ENCODE measurements at places on chromosomes 12 and 14.

- no peak for DNase-seq
Measured at GRCh38 chr14:75310295-75311111, 31.9 kb downstream of the FOS start.

DNA sequence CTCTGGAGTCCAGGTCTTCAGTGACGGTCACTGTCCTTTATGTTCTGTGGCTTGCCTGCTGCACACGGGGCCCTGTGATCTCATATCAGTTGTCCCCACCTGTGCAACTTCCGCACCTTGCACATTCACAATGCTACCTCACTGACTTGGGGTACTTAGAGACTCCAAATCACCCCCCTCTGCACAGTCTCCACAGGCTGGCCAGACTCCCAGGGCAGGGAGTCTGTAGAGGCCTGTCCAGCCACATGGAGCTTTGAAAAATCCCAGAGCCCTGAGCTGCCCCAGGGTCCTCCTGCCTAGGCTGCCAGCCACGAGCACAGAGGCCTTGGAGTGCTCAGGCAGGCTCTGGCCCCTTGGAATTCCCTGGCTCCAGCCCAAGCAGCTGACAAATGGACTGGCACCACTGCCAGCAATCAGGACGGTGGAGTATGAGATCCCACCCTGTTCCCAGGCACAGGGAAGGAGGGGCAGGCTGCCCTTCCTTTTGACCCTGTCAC lies 26.4 kb downstream of the CMKLR1 start:
- DNase-seq = no peak

DNA sequence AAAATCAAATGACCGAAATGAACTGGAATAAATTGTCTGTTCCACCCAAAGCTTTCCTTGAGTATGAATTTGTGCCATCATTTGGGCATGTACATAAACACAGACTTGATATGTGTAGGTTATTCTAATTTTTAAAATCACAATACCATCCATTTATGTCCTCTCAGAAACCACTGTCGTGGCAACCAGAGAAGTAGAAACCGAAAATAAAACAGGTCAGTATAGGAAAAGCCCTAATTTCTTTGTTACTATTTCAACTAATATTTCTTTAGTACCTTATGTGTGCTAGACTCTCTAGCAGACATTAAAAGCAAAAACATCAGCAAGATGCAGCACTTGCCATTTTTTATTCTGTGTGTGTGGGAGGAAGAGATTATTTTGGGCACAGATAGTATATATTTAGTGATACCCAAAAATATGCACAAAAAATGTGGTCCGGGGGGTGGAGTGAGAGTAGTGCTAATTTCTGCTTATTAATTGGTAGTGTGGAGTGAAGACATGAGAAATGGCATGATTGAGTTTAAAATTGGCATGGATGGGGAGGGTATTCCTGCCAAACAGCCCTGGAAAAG lies 130.8 kb upstream of the CNTN1 start:
- DNase-seq = no peak

GRCh38 chr12:26188641-26189040 lies 6.7 kb upstream of the SSPN start:
- no peak for DNase-seq

DNA sequence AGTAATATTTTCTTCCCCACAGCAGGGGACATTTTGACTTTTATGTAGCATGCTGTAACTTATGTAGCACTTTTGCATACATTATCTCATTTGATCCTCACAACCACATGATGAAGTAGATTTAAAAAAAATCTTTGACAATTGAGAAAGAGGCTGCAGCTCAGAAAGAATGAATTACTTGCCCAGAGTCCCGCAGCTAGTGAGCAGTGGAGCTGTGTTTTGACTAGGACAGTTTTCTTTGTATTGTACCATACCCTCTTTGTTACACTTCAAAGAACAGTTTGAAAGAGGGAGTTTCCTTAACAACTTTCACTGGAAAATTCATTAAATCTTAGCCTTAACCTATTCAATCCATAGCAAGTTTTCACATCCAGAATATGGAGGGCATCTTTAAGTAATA lies 58.6 kb downstream of the SYNE2 start:
- no peak for DNase-seq

- no peak for DNase-seq
Measured at GRCh38 chr12:54601841-54602240, 13.4 kb upstream of the PPP1R1A start.

GRCh38 chr12:27818401-27818918 lies 38.4 kb upstream of the MANSC4 start:
- DNase-seq = no peak

DNA sequence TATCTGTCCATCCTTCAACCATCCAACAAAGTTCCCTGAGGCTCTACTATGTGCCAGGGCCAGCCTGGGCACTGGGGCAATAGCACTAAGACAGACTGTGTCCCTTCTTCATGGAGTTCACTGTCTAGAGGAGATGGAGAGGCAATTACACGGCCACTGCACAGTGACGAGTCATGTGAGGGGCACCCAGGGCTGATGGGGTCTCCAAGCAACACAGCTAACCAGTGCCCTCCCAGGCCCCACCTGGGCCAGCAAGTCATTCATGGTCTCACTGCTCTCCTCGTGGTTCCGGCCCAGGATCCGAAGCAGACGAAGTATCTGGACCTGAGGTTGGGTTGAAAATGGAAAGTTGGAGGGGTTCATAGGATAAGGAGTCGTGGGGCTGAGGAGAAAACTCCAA lies 2.7 kb downstream of the AP1G2 start:
- no peak for DNase-seq

DNA sequence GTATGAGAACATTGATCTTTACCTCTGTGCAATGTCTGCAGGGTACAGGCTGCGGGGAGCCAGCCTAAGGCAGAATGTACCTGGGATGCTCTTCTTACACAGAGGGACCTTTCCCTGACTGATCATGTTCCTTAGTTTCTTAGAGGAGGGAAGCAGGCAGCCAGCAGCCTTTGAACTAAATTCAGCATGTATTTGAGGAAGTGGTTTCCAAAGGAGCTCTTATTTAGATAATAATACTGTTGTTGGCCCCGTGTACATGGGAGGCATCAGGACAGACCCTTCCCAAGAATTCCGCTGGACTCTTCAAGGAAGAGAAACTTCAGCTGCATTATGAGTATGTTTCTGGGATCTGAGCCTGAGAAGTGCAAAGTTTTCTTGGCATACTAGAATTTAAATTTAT lies 98.8 kb downstream of the CCDC92 start:
- no peak for DNase-seq

GRCh38 chr14:55731881-55732498 lies 152.0 kb downstream of the KTN1 start:
- DNase-seq = peak; percentile 23

DNA sequence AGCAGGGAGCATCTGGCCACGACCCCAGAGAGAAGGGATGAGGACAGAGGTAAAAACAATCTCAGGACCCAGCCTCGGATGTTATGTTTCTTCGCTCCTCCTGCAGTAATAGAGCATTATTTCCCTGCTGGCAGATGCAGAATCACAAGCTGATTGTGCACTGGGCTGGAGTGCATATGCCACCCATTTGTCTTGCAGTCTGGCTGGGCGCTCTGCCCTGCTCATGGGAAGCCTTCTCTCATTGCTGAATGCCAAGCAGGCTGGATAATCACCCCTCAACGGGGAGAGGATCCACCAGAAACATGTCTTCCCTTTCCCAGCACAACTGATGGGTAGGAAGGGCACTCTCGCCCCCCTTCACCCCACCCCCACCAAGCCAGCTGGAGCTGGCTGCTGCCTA lies 8.5 kb upstream of the VASH1 start:
- no peak for DNase-seq

DNA sequence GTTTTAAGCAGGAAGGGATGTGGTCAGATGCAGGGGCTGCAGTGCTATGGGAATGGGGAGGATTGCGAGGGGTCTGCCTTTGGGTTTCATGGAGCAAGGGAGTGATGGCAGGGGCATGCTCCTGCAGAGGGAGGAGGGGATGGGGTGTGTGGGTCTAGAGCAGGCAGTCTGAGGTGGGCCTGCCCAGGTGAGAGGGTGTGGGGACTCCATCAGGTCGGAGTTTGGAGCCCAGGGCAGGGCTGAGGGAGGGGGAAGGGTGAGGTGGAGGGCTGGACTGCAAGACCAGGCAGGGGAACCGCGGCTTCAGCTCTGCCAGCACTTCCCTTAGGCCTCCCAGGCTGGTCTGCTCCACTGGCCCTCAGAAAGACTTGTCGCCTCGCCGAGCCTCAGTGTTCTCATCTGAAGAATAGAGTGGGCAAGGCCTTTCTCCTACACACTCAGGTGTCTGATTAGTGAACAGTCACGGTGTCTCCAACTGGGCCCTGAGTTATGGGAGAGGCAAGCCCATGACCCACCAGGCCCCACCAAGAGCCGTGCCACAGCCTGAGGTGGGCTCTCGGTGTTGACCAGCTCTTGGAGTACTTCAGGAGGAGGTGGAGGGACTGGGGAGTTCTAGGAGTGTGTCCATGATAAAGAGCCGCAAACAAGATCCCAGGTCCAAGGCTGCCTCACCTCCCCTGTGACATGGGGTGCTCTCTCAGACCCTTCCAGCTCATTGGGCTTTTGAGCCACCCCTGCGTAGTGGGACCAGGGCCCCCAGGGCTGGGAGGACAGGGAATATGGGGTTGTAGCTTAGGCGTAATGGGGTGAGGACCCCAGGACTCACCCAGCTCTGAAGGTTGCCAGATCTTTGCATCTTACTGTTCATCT lies 20.1 kb upstream of the KRT80 start:
- DNase-seq = no peak

DNA sequence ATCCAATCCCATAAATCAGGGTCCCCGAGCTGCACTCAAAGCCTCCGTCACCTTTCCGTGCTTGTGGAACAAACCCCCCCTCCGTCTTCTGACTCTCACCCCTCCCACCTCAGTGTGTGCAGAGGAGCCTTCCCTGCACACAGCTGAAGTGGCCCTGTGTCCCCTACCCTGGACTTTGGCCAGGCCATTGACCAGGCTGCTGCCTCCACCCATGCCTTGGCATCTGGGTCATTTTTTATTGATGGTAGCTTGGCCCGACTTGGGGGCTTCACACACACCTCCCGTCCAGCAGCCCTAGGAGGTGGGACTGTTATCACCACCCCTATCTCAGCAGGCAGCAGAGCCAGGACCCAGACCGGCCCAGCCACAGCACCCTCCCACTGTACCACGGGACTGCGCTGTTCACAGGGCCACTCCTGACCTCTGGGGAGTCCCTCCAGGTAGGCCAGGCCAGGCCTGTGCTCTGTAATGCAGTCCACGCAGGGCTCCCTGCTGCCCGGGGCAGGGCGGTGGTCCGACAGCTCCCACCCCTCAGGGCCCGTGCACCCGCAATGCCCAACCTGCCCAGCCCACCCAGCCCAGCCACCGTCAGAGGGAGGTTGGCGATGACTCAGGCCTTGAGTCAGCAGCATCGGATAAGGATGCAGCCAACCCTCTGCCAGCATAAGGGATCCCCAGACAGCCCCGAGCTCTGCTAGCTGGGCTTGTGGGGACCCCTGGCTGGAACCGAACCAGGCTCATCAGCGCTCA lies 9.2 kb upstream of the INF2 start:
- DNase-seq = no peak

DNA sequence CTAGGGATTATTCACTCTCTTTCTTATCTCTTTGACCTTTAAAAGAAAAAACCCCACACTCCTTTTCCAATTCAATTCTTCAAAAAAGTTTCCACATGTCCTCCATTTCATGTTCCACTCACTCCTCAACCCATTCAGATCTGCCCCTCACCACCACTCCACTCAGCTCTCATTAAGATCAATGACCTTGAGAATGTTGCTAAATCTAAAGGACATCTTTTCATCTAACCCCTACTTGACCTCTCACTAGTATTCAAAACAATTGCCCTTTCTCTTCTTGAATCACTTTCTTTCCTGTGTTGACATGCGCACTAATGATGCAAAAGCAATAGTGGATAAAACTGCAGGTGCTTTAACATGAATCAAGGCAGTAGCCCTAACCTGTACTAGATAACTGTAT lies 9.9 kb downstream of the HECTD1 start:
- DNase-seq = no peak

DNA sequence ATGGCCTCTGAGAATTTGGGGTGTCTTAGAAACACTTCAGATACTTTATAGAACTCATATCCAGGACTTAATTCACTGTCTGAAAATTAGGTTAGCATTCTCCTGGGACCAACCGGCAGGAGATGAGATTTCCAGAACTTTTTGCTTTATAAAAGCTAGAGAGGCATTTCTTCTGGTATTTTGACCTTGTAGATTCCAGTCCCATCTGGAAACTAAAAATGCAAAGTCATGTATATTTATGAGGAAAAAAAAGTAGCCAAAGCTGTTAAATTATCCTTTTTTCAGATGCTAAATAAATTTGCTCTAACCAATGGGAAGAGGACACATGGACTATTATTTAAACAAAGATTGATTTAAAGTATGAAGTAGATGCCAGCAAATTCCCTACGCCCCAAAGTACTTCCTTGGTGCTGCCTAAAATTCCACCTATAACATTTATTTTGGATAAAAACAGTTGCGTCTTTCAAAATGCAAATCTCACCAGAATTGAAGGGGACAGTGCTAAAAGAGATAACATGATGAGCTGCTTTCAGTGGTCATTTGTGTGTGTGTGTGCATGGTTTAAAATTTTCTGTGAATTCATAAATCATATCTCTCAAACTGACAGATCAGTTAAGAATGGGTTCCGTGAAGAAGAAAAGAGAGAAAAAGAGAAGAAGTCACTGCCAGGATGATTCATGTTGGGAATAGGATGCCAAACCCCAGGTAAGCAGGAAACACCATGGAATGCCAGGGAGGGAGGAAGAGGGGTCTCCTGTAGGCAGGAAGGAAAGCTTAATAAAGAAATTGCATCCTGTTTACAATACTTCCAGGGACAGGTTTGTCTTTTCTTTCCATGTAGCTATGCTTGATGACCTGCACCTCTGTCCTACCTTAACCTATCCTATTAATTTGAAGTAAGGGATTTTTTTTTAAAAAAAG lies 97.7 kb upstream of the RGS6 start:
- no peak for DNase-seq

DNA sequence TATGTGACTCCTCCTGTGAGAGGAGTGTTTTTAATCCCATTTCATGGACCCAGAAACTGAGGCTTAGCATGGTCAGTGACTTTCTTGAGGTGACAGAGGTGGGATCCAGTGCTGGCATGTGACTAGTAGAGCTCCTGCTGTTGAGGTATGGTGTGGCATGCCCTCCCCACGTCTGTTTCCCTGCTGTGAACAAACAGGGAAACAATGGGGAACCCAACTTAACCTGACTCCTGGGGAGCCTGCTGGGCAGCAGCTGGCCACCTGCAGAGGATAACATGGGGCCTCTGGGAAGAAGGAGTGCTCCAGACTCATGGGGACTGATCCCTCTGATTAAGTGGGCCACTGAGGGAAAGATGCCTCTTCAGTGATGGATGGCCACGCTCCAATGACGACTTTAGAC lies 114.0 kb downstream of the BEGAIN start:
- DNase-seq = no peak

- DNase-seq = no peak
Measured at GRCh38 chr12:28787151-28787550, 361.9 kb upstream of the FAR2 start.
